Neuronal stem cell (in vitro differentiated cells): ENCODE measurements at places on chromosomes 12 and 14.

GRCh38 chr12:61009192-61009591, 1251.0 kb upstream of the USP15 start:
- H3K4me1 ChIP-seq, result no peaks in the 10 kb centered on the region
- no peaks in the 10 kb centered on the region for H3K36me3 ChIP-seq
- no peaks in the 10 kb centered on the region for H3K27me3 ChIP-seq
- H3K27ac ChIP-seq, result no peak overlapping the region

DNA sequence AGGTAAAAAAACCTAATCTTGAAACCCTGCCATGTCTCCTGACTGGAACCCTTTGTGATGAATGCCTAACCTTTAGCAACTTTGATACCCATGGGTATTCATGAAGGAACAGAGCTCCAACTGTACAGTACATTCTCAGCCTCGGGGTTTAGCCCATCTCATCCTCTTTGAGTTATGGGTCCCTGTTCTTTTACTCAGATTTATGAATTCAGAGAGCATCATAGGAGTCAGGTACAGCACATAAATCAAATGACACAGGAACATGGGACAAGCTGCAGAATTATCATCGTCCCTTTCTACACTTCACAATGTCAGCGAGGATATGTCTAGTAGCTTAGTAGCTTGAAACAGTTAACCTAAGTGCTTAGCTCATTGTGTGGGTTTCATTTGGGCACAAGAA, 527.4 kb downstream of the NOVA1 start:
- H3K27me3 ChIP-seq, result no peaks in the 10 kb centered on the region
- no peak for DNase-seq
- H3K27ac ChIP-seq, result no peak overlapping the region
- H3K36me3 ChIP-seq, result no peaks in the 10 kb centered on the region

GRCh38 chr12:57985685-57986084, 44.3 kb downstream of the ATP23 start:
- no peak overlapping the region for H3K27ac ChIP-seq
- no peaks in the 10 kb centered on the region for H3K36me3 ChIP-seq
- no peaks in the 10 kb centered on the region for H3K4me1 ChIP-seq

DNA sequence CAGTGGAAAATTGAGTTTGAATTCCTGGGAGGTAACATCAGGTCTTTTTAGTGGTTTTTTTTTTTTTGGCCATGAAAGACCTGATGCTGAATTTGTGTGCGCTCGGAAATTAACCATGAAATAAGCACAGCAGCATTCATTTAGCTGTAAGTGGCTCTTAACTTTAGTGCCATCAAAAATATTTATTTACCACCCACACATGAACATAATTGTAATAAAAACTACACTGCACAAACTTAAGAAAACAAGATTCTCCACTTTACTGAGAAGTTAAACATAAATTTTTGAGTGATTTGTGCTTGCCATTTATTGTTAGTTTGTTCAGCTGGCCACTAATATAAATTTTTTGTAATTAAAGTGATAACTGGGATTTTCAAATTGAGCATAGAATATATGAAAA, 2.4 kb downstream of the SLC41A2 start:
- H3K27ac ChIP-seq, result no peak overlapping the region
- H3K27me3 ChIP-seq, result peaks cover 23% of the 10 kb centered on the region
- no peak for DNase-seq
- no peak overlapping the region for H3K4me3 ChIP-seq

DNA sequence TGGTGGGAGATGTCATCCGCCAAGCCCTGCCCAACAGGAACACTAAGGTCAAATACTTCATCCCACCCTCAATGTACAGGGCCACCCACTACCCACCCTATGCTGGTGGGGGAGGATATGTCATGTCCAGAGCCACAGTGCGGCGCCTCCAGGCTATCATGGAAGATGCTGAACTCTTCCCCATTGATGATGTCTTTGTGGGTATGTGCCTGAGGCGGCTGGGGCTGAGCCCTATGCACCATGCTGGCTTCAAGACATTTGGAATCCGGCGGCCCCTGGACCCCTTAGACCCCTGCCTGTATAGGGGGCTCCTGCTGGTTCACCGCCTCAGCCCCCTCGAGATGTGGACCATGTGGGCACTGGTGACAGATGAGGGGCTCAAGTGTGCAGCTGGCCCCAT, 3.5 kb downstream of the B3GNT4 start:
- H3K27me3 ChIP-seq, result peaks cover 32% of the 10 kb centered on the region
- no peak for DNase-seq
- no peak overlapping the region for H3K4me3 ChIP-seq
- H3K4me1 ChIP-seq, result peaks cover 5% of the 10 kb centered on the region
- H3K27ac ChIP-seq, result no peak overlapping the region

- no peaks in the 10 kb centered on the region for H3K4me1 ChIP-seq
- H3K27ac ChIP-seq, result no peak overlapping the region
Measured at GRCh38 chr12:129351481-129351880, 498.2 kb downstream of the GLT1D1 start.

- DNase-seq, result no peak
- H3K36me3 ChIP-seq, result peaks cover 43% of the 10 kb centered on the region
- no peak overlapping the region for H3K27ac ChIP-seq
- H3K4me1 ChIP-seq, result no peaks in the 10 kb centered on the region
Measured at GRCh38 chr12:55692631-55693322, 14.9 kb downstream of the ITGA7 start.

DNA sequence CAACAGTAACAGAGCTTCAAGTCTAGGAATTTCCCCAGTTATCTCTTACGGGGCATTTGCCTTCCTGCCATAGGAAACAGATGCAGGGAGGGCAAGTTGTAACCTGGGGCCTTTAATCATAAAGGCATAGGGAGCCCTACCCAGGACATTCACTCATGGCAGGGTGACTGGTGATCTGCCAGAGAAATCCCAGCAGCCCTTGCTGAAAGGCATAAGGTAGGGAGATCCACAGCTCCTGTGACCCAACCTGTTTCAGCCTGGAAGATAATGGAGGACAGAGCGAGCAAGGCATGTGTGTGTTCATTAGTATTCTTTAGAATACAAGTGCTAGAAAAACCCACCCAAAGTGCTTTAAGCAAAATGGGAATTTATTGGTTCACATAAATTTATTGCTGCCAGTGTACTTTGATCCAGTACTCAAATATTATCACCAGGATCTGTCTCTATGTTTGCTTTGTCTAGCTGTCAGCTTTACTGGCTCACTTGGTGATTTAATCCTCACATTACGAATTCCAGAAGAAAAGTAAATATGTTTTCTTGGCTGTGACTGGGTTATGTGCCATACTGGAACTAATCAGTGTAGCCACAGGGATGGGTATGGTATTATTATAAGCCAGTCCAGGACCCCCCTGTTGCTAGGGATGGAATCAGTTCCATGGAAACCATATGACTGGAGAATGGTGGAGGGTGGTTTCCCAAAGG, 21.1 kb upstream of the AKAP6 start:
- no peak for DNase-seq
- H3K36me3 ChIP-seq, result no peaks in the 10 kb centered on the region
- H3K27me3 ChIP-seq, result no peaks in the 10 kb centered on the region
- no peaks in the 10 kb centered on the region for H3K4me1 ChIP-seq
- no peak overlapping the region for H3K27ac ChIP-seq

DNA sequence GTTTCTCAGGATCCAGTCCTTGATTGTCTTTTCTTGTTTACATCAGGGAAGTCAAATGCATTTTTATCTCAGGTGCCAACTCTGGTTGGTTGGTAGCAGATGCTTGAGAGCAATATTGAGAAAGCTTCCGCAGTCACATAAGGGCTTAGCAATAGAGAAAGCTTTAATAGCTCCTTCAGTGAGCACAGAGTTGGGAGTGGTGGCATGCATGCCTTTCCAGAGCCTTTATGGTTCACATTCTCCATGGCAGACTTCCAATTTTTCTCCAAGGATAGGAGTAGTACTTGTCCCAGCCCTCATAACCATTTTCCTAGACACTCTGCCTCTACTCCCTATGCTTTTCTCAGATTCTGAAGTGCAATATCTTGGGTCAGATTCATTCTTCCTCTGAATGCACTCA, 280.4 kb downstream of the AEBP2 start:
- no peak overlapping the region for H3K4me3 ChIP-seq
- no peaks in the 10 kb centered on the region for H3K27me3 ChIP-seq
- no peaks in the 10 kb centered on the region for H3K4me1 ChIP-seq
- H3K36me3 ChIP-seq, result no peaks in the 10 kb centered on the region

DNA sequence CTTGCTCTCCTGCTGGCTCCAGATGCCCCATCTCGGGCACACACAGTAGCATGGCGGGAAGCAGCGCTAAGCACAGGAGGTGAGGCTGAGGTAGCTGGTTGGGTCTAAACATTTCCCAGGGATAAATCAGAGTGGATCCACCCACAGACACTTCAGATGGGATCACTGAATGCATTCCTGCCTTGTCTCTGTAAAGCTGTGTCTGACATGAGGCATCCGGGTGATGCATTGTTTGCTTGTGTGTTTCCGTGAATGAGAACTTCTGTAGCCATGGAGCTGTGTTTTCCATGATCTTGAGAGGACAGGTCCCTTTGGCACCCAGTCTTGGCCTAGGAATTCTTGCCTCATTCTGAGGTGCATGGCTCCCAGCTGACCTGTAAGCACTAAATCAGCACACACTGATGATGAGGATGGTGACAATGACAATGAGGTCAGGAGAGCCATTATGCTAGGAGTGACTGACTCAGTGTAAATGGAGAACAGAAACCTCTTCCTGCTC, 6.7 kb upstream of the KRT75 start:
- H3K4me1 ChIP-seq, result peaks cover 21% of the 10 kb centered on the region
- DNase-seq, result no peak
- H3K27me3 ChIP-seq, result no peaks in the 10 kb centered on the region
- H3K36me3 ChIP-seq, result no peaks in the 10 kb centered on the region

DNA sequence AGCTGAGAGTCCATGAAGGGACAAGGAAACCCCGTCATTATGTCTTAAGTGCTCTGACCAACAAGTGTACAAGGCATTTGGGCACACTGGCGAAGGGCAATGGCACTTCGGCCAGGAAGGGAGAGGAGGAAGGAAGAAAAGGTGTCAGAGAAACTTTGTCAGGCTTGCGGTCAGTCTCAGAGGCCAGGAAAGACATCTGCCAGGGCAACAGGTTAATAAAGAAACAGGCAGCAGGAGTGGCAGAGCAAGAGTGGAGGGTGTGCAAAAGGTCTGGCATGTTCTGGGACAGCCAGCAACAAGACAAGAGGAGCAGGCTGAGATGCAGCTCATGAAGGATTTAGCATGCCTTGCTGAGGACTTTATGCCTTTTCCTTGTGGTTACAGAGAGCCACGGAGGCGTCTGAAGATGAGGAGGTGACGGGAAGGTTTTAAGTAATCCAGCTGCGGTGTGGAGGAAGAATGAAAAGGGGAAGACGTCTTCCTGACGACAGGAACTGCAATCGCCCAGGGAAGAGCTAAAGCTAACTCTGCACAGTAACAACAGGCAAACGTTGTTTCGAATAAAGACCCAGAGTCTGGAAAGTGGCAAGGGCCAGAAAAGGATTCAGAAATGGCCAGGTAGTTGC, 13.1 kb downstream of the APPL2 start:
- H3K4me1 ChIP-seq, result no peaks in the 10 kb centered on the region
- H3K27me3 ChIP-seq, result no peaks in the 10 kb centered on the region
- no peak overlapping the region for H3K27ac ChIP-seq
- no peak overlapping the region for H3K4me3 ChIP-seq

DNA sequence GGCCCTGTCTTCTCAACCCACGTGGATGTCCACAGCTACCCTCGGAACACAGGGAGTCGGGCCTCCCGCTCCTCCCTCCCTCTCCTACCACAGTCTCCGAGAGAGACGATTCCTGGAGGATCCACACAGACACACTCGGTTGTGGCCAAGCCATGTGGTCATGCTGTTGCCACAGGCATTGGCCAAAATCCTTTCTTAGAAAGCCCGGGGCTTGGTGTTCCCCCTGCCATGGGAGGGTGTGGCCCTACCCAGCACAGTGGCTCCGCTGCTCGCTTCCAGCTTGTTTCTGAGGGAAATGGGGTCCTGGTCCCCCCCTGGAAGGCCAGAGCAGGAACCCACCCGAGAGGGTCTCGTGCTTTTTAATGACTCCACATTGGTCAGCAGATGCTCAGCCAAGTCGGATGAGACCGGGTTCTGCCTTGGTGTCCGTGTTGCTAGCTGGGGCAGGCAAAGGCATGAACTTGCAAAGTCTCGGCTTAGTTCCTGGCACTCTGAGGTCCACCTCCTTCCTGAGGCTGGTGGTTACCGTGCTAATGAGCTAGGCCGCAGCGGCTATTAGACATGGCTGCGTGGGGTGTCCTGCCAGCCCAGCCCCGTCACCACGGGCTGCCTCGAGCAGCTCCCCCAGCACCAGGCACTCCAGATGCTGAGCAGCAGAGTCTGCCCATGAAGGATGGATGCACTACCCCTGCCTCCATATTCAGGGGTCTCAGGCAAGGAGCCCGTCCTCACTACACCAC, 46.8 kb upstream of the MEG3 start:
- H3K4me3 ChIP-seq, result no peak overlapping the region
- no peaks in the 10 kb centered on the region for H3K36me3 ChIP-seq
- no peak overlapping the region for H3K27ac ChIP-seq

GRCh38 chr14:89907655-89908054, 46.9 kb downstream of the EFCAB11 start:
- no peak for DNase-seq
- H3K36me3 ChIP-seq, result no peaks in the 10 kb centered on the region
- H3K27ac ChIP-seq, result no peak overlapping the region

DNA sequence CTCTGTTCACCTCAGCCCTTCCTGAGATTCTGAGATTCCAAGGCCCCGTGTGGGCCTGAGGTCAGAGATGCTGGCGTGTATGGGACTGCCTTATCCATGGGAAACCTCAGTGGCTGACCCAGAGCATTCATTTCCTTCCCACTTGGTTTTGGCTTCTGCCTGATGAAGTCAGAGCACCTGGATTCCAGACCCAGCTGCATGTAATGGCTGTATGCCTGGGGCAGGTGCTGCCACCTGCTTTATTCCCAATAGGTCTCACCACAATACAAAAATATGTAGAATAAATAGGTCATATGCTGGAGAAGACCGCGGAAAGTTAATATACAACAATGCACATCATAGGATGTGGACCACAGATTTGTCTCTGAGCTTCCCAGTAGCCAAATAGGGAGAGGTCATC, 25.6 kb downstream of the FIGNL2 start:
- H3K27me3 ChIP-seq, result no peaks in the 10 kb centered on the region
- no peak overlapping the region for H3K27ac ChIP-seq
- peaks cover 3% of the 10 kb centered on the region for H3K36me3 ChIP-seq
- no peak overlapping the region for H3K4me3 ChIP-seq
- no peak for DNase-seq
- peaks cover 12% of the 10 kb centered on the region for H3K4me1 ChIP-seq

GRCh38 chr12:69844416-69844815, 19.4 kb downstream of the MYRFL start:
- no peak overlapping the region for H3K4me3 ChIP-seq
- H3K27ac ChIP-seq, result no peak overlapping the region
- peaks cover 1% of the 10 kb centered on the region for H3K4me1 ChIP-seq
- no peaks in the 10 kb centered on the region for H3K36me3 ChIP-seq
- H3K27me3 ChIP-seq, result no peaks in the 10 kb centered on the region
